ENCODE measurements at places on chromosomes 2 and 18.

GRCh38 chr2:156541706-156542105 is 105.5 kb downstream of the GPD2 start:
- no peak for DNase-seq

DNA sequence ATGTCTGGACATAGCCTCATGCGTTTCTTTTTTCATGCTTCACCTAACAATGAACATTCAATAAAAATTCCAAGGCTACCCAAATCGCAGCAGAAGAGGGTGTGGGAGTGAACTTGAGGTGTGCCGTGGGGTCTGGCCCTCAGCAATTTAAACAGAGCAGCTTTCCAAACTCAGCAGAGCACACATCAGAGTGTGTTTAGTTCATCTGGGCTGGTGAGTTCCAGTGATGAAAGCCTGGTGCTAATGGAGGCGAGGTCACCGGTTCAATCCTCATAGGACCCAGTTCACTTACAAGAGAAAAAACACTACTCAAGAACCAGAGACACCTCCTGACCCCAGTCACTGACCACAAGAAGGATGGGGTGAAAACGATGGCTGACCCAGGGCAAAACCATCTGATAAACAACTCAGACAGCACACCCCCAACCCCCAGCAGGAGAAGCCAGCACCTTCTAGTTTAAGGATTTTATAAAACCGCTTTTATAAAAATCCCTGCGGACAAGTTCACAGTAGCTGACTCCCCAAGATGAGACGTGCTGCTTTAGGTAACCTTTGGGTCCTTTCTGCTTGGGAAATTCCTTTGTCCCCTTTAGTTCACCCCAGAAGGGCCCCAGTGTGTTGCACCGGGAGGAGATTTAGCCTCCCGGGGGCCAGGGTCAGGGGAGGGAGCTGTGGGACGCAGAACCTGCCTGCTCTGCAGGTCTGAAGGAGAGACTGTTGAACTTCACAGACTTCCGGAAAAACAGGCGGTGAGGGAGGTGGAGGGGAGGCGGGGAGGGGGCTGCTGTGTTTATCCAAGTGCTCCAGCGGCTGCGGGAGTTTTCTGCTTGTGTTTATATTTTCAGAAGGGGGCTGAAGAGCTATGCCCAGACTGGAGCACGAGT is 152.7 kb upstream of the SOX11 start:
- DNase-seq, result no peak

DNA sequence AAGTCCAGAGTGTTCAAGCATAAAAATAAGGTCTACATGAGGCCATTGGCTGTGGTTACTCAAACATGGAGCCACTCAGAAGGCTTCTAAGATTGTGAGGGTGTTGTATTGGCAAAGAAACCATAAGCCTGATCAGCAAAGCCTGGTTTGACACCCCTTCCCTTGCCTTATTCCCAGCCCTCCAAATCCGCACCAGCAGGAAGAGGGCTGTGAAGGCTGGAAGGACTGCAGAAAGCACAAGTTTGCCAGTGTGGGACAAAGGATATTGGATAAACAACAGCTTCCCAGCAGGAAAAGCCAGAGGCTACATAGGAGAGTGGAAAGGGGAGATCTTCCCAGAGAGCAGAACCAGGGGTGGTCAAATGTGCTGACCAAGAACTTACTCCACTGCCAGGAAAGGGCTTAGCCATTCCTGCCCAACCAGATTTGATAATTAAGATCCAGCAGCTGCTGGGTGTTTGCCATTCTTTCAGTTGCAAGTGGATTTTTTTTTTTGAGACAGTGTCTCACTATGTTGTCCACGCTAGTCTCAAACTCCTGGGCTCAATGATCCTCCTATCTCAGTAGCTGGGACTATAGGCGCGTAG is 1.5 kb upstream of the PRKAG3 start:
- DNase-seq, result no peak

- peak; percentile 42 for DNase-seq
These were observed 19.4 kb downstream of the RRM2 start for GRCh38 chr2:10141736-10142639.

DNA sequence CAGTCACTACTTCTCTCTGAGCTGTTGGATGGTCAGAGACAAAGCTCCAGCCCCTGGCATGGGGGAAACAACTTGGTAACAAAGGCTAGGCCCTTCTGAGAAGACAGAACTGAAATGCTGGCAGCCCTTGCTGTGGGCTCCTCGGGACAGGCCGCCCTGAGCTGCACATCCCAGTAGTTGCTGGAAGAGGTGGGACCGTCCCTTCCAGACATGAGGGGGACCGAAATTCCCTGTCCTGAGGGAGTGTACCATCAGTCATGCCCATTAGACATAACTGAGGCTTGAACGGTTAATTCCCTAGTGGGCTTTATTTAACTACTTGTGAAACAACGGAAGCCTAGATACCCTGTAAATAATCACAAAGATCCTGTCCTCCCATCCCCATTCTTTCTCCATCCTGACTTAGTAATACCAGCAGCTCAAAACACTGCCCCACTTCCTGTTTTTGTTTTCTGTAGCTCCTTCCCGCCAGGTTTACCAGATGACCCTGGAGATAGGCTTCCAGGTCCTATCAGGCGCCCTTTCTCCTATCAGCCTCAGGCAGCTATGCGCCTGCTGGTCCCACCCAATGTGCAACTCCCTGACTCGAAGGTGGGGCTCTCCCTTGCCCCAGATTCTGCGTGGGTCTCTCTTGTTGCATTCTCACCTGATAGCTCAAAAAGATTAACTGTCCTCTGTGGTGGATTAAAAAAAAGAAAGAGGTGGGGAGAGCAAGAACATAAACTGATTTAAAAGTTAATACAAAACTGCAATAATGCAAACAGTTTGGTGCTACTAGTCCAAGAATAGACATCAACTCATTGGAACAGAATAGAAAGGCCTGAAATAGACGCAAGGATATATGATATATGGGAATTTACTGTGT is 37.0 kb upstream of the NT5DC4 start:
- DNase-seq, result no peak

GRCh38 chr2:163682695-163683094 is 53.1 kb downstream of the FIGN start:
- DNase-seq, result no peak

DNA sequence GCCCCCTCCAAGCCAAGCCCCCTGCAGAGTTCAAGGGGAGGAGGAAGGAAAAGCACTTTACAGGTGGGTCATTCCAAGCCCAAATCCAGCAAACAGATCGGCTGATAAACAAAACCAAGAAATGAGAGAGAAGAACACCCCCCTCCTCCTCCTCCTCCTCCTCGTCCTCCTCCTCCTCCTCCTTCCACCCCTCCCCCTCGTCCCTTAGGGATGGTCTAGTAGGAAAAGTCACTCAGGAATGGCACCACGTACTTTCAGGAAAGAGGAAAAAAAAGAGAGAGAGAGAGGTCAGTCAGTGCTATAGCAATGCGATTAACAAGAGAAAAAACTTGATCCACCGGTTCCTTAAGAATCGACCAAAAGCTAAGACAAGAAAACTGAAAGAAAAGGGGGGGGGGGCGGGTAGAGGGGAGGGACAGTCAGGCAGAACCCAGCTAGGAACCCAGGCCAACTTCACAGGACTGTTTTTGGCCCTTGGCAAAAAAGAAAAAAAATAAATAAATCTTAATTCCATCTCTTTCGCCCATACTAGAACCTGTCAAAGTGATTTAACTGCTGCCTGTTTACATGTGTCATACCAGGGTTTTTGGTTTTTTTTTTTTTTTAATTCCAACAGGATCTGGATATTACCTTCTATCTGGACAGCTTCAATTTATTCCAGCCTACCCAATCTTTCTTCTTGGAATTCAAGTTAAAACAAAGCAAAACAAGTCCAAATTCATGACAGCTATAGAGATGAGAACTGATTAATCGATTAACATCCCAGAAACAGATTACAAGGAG is 906 bp downstream of the IKZF2 start:
- no peak for DNase-seq

- no peak for DNase-seq
These were observed 53.0 kb upstream of the LRP2 start for GRCh38 chr2:169415233-169415748.

DNA sequence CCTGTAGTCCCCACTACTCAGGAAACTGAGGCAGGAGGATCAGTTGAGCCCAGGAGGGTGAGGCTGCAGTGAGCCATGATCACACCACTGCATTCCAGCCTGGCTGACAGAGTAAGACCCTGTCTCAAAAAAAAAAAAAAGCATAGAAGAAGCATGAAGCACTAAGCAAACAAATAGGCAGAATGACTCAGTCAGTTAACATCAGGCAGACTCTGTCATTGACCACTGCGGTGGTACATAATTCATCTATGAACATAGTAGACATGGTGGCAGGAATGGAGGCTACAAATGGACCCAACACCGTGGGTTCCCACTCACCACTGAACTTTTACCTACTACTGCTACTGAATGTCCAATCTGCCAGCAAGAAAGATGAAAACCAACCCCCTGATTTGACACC is 7.6 kb upstream of the ASXL2 start:
- DNase-seq, result no peak

GRCh38 chr18:74353169-74353775 is 37.6 kb downstream of the C18orf63 start:
- DNase-seq, result peak; percentile 72

GRCh38 chr2:129813404-129813803 is 166.1 kb upstream of the RAB6C start:
- no peak for DNase-seq

- DNase-seq, result no peak
These were observed 122.5 kb downstream of the PLA2R1 start for GRCh38 chr2:159939946-159940345.

DNA sequence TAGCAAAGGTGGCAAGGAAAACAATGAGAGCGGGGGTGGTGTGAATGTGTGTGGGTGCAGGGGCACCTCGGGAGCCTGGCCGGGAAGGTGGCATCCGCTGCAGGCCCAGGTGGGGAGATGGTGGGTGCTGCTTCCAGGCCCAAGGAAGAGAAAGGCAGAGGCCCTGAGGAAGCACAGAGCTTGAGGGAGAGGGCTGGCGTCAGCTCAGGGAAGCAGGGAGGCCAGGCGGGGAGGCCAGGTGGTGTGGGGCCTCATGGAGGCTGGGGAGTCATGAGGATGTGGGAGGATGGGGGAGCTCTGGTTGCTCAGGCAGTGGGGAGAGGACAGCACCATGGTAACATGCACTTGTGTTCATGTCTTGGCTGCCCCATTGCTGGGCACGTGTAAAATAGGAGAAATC is 43.3 kb downstream of the AGAP1 start:
- no peak for DNase-seq

DNA sequence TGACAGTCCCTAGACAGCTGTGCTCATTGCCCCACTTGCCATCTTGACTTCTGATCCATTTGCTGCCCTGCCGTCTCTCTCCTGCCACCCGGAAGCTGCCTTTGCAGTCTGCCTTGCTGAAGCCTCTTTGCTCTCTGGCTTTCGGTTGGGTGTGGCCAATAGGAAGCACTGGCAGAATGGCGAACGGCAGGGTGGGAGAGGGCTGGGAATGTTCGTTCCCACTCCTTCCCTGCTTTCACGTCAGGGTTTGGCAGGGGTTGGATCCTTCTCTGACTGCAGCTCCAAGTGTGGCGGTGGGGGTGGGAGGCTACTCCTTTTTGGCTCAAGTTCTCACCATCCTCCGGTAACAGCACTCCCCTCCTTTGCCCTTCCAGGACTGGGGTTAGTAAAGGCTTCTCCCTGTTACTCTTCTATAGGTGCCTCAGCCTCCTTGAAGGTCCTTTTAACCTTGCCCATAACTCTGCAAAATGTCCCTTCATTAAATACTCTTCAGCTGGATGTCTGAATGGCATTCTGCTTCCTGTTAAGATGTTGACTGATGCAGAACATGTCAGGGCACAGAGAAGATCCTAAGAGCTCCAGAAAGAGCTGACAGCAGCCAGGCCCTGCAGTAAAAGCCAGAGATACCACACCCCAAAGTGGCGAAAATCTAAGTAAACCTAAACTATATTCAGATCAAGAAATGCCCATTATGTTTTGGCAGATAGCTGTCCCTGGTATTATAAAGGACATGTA is 299.7 kb downstream of the CDCA7 start:
- DNase-seq, result no peak

DNA sequence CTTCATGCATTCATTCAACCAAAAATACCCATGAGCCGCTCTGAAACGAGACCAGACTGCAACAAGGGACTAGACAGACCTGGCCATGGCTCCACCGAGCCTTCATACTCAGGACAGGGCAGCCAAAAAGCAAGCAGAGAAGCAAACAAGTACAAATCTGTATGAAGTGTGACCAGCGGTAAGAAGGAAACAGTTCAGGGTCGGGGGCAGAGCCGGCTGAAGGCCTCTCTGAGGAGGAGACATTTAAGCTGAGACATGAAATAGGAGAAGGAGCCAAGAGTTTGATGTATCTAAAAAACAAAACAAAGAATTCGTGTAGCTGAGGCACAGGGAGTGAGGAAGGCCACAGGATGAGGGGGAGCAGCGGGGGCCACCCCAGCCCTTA is 21.3 kb upstream of the SLC66A3 start:
- no peak for DNase-seq

- DNase-seq, result no peak
These were observed 52.6 kb downstream of the TWIST2 start for GRCh38 chr2:238900511-238900910.

GRCh38 chr18:3454365-3455089 is 4.6 kb downstream of the TGIF1 start:
- DNase-seq, result peak; percentile 68

GRCh38 chr2:157106950-157107349 is 150.6 kb upstream of the GALNT5 start:
- no peak for DNase-seq

DNA sequence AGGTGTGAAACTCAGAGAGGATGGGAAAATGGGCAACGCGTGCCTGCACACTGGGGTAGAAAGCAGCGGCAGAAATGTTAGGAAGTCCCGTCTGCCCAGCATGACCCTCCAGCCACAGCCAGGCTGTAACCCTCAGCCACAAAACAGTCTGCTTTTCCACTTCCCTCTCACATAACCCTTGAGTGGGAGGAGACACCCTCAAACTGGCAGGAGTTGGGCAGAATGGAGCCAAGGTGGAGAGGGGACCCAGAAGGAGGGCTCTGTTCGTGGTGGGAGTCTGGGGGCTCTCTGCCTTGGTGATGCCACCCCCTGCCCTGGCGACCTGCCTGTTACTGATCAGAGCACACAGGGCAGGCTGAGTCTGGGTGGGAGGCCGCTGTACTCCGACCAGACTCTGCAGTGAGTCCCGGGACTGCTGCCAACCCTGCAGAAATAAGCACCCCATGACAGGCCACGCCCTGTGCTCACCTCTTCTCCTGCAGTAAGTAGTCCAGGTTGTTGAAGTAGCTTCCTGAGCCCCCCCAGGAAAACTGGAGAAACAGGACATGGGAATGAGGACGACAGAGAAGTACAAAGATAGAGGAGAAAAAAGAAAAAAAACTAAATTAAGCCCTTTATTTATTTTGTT is 16.0 kb downstream of the FAM178B start:
- DNase-seq, result no peak

GRCh38 chr18:7032537-7032936 is 85.1 kb downstream of the LAMA1 start:
- no peak for DNase-seq

DNA sequence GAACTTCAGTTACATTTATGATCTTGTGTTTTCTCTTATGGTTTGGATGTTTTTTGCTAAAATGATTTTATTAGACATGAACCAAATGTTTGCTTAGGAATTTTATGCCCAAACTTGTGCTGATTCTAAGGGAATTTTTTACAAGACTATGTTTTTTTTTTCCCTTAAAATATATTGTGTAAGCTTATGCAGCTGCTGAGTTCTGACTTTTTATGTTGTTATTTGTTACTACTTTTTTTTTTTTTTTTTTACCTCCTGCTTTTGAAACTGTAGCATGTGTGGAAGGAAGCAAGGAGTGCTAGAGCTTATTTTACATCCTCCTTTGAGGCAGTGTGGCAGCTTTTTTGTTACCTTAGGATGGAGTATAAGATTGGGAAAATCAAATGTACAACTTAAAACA is 6.0 kb upstream of the DNAH7 start:
- no peak for DNase-seq

GRCh38 chr2:112242384-112242783 is 12.5 kb downstream of the ZC3H8 start:
- no peak for DNase-seq
